ENCODE measurements at places on chromosomes 5 and 9.
A peak's percentile ranks its signal among the peaks of the same experiment; 100 is the strongest.

DNA sequence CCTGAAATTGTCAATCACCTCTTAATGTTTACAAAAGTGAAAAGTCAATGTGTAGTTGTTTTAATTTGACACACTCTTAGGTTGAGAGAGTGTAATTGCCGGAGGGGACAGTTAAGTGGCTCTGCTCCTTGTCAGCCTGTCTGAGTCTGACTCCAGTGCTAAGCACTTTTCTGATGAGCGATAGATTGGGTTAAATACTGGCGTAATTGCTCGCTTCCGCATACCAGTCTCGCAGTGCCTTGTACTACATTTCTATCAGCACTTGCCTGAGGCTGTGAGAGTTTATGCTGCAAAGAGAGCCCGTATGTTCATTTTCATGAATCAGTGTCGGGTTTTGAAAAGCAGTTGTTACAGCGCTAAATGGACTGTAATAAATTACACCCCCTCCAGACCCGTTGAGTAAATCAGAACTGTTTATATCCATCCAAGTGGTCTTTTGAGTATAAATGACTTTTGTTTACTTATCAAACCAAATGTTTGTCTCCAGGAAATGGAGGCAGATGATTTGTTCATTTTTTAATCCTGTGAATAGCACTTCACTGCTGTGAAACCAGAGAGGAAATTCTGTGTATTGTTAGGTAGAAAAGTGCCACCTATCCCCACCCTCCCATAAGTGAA is 41.0 kb upstream of the DMRT3 start:
- no peak for DNase-seq

GRCh38 chr5:52073993-52074689 is 690.9 kb downstream of the ISL1 start:
- no peak for DNase-seq

DNA sequence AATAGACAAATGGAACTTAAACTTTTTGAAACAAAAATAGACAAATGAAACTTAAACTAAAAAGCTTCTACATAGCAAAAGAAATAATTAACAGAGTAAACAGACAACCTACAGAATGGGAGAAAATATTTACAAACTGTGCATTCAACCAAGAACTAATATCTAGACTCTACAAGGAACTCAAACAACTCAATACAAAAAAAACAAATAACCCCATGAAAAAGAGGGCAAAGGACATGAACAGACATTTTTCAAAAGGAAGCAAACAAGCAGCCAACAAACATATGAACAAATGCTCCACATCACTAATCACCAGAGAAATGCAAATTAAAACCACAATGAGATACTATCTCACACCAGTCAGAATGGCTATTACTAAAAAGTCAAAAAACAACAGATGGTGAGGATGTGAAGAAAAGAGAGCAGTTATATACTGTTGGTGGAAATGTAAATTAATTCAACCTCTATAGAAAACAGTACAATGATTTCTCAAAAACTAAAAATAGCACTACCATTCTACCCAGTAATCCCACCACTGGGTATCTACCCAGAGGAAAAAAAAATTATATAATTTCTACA is 170.8 kb upstream of the RGMB start:
- no peak for DNase-seq

- no peak for DNase-seq
Observed at GRCh38 chr9:89845862-89846261, 241.1 kb downstream of the GADD45G start.

DNA sequence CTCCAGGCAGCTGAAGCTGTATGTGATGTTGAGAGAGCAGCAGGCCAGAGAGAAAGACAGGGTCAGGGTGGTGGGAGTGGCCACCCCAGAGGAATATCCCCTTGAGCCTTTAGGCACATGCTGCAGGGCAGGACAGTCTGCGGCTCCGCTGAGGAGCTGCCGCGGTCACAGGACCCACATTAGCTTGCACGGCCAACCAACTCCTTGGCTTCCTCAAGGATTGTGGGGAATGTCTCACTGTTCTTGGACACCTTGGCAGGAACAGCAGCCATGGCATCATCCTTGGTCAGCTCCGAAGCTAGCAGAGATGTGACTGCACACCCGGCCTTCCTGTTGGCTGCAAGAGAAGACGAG is 27.8 kb downstream of the PCDHGC5 start:
- DNase-seq = no peak

- peak; percentile 69 for DNase-seq
Observed at GRCh38 chr5:1344975-1345838, at the start of gene CLPTM1L. CLPTM1L (minus strand) TSS chr5:1345099; CDS start chr5:1344841, 258 bp downstream.

- no peak for DNase-seq
Observed at GRCh38 chr5:126987271-126987899, 43.0 kb downstream of the MARCHF3 start.

- peak; percentile 23 for DNase-seq
Observed at GRCh38 chr5:57887851-57888621, 405.4 kb upstream of the ACTBL2 start.

DNA sequence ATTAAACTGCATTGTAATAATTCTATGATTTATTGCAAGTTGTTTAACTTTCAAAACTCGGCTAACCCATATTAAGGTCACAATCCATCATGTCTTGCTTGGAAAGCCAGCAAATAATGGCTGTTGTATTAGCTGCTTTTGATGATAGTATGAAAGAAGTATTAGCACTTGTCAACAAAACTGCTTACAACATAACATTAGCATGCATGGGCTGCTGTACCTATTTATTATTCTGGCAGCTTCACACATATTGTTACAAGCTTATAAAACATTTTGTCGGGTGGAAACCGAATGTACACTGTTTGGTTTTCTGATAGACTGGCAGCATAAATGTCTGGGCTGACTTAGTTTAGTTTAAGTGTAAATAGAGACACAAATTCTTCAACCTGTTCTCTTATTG is 378.3 kb downstream of the KIAA0825 start:
- DNase-seq = no peak

DNA sequence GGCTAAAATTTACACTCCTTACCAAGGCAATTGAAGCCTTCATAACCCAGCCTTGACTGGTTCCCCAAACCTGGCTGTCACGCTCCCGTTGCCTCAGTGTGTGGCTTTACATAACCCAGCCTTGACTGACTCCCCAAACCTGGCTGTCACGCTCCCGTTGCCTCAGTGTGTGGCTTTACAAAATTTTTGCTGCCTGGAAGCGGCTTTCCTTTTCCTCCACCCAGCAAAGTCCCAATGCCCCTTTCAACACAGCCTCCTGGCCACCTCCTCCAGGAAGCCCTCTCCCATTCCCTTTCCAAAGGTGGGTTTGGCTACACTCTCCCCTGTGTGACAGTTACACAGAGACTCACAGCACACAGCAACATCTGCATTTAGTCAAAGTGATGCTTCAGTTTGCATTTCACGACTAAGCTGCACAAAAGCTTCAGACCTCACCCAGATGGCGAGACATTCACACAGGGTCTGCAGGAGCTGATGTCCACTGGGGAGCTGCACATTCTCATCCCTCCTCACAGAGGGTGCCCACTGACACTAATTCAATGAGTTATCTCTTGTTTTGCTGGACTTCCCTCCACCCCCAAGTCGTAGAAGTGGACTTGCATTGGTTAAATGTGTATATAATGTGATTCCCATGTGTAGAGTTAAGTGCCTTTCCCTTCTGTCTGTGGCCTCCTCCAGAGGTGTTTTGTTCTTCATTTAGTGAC is 156.6 kb upstream of the PHYKPL start:
- no peak for DNase-seq

DNA sequence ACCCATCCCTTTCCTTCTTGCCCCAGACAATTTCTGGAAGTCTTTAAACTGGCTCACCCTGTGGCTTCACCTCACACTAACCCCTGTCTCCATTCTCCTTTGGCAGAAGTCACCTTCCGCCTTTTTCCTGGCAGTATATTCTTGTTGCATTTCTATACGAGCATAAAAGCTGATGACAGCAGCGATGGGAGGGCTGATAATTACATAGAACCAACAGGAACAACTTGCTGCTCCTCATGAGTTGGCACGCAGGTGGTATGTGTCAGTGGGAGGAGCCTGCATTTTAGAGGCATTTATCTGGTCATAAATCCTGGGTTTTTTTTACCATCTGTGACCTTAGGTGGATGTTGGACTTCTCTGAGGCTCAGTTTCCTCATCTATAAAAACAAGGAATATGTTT is 61.4 kb upstream of the CKMT2 start:
- DNase-seq = no peak

Measured in HepG2 (cell line).